Stimulated activated CD8-positive, alpha-beta memory T cell treated with anti-CD3 and anti-CD28 coated beads, Interleukin-4, amount 100 ng/mL, for 1 hour (primary cell): ENCODE measurements at places on chromosomes 2 and 18.

GRCh38 chr2:161556440-161556839, 67.8 kb upstream of the SLC4A10 start:
- no peak for DNase-seq

DNA sequence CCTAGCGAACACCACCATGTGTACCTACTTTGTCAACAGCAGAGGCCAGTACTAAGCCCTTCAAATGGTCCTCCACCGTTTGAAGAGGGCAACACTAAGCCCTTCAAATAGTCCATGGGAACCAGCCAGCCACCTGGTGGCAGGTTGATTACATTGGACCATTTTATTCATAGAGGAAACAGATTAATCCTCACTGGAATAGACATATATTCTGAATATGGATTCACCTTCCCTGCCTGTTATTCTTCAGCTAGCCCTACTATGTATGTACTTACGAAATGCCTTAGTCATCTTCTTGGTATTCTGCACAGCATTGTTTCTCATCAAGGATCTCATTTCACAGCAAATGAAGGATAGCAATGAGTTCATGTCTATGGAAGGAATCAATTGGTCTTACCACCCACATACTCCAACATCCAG, 10.0 kb upstream of the ZNF396 start:
- no peak for DNase-seq

DNA sequence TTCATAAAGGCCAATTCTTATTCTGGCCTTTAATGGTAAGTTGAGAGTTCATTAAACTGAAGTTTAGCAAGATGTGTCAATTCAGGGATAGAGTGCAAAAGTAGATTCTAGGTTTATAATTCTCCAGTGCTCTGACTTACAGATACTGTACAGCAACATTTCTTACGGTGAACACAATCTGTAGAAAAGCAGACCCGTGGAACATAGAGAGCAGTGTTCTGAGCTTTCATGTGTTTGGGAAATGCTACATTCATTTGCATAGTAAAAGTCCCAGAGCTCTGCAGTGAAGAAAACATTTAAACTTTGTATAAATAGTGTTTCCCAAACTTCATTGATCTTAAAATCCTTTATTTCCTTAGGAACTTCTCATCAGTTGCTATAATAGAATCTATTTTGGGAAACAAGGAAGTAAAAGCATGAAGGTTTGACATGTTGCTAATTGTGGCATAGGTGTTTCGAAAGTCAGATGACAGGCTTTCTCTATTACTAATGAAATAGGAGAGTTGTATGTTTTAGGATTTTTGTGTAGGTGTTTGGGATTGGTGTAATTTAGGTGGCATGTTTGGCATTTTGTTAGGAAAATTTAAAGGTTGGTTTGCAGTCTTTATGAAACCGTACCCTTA, 138.2 kb downstream of the ASXL3 start:
- no peak for DNase-seq

DNA sequence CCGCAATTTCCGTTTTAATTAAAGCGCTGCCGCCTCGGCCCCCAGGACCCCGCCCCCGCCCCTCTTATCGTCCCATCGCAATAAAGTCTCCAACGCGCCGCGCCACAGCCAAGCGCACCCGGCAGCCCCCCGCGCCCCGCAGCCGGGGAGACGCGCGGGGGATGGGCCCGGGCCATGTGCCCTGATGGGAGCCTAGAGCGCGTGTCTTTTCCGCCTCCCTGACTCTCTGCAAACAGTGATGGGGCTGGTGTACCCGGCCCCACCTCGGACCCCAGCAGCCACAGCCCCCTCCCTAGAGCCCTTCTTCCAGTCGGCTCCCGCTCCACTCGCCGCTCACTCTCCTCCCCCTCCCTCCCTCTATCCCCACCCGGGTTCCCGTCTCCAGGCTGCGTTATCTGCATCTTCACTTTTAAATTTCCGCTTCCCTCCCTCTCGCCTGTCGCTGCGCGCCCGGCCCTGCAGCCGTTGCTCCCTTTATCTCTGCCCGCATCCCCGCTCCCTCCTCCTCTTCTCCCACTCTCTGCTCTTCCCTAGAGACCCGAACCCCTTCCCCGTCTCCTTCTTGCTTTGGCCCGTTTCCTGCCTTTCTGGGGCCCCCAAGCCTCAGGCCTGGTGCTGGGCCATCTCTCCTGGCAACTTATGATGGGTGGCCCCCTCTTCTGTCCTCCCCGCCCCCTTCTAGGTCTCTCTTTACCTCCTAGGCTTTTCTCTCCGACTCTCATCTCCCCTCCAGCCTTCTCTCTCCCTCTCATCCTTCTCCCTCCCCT, 524 bp upstream of the FEV start:
- DNase-seq: no peak

DNA sequence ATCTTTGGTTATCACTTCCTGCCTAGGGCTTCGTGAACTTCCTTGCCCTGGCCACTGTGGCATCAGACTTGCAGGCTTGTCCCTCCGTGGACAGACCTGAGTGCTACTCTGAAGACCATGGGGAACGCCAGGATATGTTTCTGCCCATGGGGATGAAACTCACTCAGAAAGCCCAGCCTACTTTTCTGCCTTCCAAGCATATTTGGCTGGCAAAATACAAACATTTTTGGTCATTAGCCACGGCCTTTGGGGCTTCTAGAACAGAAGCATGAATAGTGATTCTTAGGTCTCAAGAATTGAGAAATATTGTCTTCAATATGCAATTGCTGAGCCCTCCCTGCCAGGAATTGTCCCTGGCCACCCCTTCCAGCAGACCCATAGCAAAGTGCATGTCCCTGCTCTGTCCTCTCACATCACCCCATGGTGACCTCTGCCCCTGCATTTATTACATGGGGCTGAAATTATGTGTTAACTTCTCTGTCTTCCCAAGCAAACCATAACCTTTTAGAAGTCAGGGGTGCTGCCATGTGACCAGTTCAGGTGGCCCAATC, 152.4 kb downstream of the OSR1 start:
- no peak for DNase-seq

DNA sequence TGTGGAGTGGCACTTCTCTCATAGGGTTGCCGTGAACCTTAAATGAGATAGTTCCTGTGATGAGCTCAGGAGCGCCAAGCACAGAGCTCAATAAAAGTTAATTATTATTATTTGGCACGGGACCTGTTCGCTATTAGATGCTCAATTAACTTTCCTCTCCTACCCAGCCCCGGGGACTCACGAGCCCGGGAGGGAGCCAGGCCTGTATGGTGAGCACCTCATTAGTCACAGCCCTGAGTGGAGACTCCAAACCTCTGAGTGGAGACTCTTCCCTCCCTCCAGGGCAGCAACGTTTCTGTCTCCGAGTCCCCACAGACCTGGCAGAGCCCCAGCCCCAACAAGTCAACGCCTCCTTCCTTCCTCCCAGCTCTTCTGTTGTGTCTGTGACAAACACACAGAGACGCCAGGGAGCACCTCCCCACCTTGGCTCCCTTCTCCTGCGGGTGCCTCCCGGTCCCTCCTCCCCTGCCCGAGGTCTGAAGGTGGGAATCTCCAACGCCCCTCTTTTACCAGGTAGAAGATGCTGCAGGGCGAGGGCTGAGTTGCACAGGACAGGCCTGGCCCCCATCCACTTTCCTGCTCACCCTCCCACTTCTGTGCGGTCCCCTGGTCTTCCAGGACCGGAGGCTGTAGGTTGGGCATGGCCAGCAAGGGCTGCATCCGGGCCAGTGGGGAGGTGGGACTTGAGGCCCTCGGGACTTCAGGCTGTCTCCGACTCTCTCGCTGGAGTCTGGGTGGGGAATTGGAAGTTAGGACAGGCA, 52.7 kb upstream of the ODC1 start:
- DNase-seq: no peak

DNA sequence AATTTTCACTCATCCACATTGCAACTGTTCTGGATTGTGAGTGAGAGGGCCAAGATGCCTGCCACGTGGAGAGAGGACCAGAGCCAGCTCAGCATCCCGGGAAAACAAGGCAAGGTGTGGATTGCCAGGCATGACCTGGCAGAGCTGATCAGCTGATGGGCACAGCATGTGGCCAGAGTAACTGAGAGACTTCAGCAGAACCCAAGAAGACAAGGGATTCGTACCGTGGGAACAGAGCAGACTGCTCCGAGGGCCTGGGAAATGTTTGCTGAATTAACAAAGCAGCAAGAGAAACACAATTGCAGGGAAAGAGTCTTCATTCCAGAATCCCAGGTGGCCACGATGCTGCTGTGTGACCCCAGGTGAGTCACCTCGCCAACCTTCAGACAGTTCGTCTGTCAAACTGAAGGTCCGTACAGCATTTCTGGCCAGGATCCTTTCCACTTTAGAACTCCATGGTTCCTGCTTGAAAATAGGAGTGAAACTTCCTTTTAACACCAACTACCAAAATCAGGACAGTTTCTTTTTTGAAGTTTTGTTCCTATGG, 26.3 kb upstream of the POMC start:
- DNase-seq: no peak

DNA sequence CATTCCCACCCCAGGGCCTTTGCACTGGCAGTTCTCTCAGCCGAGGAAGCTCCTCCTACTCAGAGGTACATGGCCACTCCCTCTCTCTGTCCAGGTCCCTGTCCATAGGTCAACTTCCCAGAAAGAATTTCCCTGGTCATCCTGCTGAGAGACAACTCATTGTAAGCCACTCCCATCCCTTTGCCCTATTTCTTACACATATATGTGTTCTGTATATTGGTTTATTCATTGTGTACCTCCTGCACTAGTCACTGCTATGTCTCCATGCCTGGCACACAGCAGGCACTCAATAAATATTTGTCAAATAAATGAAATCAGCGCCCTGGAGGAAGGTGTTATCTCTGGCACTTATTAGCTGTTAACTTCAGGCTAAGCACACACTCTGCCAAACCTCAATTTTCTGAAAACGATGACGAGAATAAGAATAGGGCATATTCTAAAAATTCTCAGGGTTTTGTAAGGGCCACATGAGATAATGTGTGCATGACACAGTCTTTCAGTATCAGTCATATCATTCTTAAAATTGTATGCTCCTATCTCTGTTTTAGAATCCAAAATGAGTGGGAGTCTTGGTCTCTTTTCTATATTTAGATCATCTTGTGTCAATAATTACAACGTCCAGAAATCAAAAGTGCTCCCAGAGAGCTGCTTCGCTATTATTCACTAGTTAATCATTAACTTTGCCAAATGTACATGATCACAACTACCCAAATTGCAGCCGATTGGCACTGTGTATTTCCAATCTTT, 198.0 kb downstream of the ALK start:
- DNase-seq: no peak

GRCh38 chr18:24868760-24869237, 408.4 kb downstream of the HRH4 start:
- no peak for DNase-seq

- no peak for DNase-seq
Observed at GRCh38 chr2:131044075-131044756, 49.0 kb downstream of the FAM168B start.

- DNase-seq: no peak
Observed at GRCh38 chr18:78774741-78775141, 204.9 kb upstream of the SALL3 start.

GRCh38 chr18:62280786-62281185, 44.3 kb upstream of the TNFRSF11A start:
- DNase-seq: no peak

DNA sequence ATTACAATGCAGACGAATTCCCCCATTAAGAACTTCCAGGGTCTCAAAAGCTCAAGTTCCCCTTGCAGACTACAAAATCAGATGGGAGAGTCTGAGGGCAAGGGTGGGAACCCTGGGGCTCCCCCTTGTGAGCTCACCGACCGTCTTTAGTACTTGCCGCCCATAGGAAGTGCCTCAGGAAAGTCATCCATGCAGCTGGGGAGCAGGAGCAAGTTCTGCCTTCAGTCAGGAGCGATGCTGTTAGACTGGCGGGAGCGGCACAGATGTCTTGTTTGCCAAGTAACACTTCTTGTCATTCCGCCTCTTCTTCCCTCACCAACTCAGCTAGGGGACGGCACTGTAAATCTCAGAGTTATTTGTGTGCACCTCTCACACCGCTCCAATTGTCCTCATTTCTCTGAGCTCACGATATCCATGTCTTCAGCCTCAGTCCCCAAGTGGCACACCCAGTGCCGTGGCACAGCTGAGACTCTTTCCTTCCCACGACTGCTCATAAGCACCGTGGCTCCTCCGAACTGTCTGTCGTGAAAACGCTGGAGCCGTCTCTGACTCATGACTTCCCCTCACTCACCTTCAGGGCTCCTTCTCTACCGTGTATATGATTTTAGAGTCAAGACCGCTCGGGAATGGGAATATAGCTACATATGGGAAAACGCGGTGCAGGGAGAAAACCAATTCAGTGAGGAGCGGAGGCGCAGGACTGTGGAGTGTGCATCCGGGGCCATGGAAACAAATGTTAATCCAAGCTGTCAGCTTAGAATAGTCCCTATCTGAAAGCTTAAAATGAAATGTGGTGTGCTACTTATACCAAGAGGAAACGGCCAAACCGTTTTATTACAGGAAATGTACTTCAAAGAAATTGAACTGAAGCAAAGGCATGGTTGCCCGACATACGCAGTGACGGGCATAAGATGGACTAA, 34.0 kb downstream of the UXS1 start:
- peak; percentile 35 for DNase-seq

DNA sequence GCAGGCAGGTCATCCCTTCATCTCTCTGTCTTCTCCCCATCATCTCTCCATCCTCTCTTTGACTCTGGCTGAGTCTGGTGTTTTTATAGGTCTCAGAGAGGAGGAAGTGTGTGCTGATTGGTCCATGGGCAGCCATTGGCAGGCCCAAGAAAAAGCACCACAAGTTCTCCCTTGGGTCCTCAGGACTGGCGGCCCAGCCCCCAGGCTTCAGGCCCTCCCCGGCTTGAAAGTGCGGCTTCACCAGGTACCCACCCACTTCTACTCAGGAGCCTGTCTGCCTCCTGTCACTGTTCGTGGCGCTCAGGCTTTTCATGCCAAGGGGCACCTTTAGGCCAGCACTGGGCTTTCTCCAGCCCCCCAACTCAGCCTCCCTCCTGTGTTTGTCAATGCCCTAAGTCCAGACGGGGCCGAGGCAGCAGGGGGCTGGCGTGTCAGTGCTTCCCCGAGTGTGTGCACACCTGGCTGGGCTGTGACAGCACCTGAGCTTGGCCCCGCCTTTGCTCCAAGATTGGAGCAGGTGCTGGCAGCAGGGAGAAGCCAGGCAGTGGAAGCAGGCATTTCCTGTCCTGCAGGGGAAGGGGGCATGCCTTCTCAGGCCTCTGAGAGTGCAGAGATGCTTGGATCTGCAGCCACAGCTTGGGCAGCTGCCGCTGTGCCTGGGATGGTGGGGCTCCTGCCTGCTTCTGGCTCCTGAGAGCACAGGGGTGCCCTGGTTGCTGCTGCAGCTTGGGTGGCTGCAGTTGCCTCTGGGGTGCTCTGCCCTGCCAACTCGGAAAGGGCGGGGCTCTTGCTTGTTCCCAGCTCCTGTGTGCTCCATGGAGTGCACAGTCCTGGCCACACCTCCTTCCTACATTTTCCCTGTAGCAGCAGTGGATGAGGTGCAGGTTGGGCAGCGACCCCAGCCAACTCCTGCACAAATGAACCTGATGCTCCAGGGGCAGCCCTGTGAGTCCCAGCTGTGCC, 34.1 kb downstream of the FBXO48 start:
- no peak for DNase-seq

- DNase-seq: no peak
Observed at GRCh38 chr2:40592218-40592617, 140.3 kb upstream of the SLC8A1 start.

GRCh38 chr18:38257661-38258060, 692.1 kb upstream of the CELF4 start:
- DNase-seq: no peak
